ENCODE measurements at places on chromosomes 7 and 10.

DNA sequence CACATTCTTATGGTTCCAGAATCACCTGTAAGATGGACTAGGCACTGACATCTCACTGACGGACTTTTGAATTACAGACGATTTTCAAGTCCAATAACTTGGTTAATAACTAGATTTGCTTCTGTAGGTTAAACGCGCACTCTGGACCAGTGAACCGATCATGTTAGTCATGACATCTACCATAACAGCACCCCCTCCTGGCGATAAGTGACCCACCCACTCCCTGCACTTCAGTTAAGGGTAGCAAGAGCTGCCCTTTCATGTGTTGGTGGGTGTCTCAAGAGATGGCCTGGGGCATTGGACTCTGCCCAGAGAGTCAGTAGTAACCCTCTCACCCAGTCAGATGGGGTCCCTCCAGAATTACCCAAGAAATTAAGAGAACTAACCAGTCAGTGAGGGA, 12.9 kb downstream of the GRM8 start:
- DNase-seq = peak; percentile 6

DNA sequence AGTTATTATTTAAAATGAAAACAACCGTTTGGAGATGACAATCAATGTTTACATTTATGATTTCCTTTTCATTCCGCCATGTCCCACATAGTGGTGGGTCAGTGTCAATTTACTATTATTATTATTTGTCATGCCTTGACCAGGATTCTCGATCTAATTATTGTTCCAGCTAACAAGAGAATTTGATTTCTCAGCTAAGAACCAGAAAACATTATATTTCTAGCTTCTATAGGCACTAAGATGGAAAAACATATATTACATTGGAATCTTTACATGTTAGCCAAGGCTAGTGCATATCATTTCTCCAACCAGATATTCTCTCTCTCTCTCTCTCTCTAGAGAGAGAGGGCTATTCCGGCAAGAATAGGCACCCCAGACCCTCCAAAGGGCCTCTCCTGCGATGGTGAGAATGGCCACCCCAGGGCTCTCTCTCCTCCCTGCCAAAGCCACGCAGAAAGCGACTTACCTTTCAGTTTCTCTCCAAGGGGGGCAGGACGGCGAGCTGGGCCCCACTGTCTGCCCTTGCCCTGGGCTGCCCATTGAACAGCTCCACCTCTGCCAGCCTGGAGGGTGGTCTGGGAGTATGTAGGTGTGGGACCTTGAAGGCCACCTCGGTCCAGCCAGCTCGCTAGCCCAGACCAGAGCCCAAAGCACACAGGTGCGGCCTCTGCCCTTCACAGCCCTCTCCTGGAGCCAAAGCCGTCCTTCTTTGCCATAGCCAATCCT, 2.4 kb downstream of the HOXA3 start:
- DNase-seq = no peak

GRCh38 chr10:42640610-42641229, 2.4 kb upstream of the ZNF33B start:
- no peak for DNase-seq

DNA sequence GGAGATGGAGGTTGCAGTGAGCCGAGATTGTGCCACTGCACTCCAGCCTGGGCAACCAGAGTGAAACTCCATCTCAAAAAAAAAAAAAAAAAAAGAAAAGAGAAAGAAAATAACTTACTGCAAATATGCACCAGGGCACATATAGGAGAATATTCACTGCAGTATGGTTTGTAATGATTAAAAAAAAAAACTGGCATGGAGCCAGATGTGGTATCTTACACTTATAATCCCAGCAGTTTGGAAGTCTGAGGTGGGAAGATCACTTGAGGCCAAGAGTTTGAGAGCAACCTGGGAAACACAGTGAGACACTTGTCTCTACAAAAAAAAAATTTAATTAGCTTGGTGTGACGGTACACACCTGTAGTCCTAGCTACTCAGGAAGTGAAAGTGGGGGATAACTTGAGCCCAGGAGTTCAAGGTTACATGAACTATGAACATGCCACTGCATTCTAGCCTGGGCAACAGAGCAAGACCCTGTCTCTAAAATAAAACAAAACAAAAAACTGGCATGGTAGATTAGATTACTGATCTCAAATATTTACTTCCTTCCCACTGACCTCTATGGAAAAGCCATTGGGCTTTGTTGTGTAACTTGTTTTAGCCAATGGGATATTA, 85.6 kb downstream of the MICU1 start:
- no peak for DNase-seq

DNA sequence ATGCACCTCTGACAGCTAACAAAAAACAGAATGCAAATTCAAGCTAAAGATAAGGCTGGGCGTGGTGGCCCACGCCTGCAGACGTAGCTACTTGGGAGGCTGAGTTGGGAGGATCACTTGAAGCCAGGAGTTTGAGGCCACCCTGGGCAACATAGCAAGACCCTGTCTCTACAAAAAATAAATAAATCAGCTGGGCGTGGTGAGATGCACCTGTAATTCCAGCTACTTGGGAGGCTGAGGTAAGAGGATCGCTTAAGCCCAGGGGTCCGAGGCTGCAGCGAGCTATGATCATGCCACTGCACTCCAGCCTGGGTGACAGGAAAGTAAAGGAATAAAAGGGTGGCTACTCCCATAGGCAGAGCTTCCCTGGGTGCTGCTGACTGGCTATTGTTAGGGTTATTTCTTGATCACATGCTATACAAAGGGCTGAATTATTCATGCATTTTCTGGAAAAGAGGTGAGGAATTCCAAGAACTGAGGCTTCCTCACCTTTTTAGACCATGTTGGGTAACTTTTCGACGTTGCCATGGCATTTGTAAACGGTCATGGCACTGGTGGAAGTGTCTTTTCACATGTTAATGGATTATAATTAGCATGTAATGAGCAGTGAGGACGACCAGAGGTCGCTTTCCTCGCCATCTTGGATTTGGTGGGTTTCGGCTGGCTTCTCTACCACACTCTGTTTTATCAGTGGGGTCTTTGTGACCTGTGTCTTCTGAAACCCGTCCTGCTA, 6.9 kb upstream of the PSMG3 start:
- DNase-seq = no peak

DNA sequence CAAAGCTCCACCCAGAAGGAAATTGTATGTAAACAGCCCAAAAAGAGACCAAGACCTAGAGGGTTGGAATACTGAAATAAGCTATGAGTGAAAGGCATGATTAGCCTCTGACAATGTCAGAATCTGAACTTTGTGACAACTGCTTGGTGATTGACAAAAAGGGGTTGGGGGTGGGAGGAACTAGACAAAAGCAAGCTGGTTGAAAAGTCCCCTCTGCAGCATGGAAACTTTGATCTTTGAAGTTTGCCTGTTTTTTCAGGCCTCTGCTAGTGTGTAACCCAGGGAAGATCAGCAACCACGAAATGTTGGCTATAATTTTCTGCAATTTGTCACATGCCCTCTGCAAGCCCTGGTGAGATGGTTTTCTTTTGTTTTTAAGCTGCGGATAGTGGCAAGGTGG, 104.8 kb upstream of the SLC25A13 start:
- no peak for DNase-seq

- no peak for DNase-seq
Measured at GRCh38 chr7:20064181-20064970, 152.8 kb downstream of the MACC1 start.

GRCh38 chr7:116340201-116340847, 130.0 kb downstream of the TES start:
- DNase-seq = no peak

- no peak for DNase-seq
Measured at GRCh38 chr10:73494213-73494612, 1.6 kb downstream of the PPP3CB start.

DNA sequence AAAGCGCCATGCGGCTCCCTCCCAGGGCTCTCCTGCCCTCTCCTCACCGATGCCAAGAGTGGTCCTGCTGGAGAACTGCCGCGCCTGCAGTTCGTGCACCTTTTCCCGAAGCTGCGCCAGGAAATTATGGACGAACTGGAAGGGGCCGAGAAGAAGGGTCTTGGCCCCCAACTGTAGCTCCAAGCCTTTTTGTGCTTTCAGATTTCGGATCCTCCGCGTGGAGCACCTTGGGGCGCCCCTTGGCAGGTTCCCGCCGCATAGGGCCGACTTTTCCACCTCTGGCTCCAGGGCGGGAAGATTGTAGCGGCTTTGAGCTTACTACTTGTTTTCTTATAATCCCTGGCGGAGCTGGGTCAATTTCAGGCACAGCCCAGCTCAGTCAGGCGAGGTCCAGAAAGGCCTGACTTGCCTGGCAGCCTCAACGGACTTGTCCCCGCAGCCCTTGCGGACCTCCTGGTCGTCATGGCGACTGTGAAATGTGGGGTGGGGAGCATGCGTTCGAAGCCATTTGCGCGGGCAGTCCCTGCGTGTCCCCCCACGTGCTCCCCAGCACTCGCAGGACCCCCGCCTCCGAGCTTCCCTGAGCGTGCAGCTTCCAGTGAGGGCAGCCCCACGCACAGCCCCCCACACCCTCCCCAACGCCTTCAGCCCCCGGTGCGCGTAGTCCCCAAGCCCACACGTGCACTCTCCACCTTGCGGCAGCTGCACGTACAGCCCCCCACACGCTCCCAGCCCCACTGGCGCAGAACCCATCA, 129.9 kb downstream of the KBTBD2 start:
- no peak for DNase-seq

- DNase-seq = no peak
Measured at GRCh38 chr7:75619636-75620035, 119.1 kb downstream of the HIP1 start.

DNA sequence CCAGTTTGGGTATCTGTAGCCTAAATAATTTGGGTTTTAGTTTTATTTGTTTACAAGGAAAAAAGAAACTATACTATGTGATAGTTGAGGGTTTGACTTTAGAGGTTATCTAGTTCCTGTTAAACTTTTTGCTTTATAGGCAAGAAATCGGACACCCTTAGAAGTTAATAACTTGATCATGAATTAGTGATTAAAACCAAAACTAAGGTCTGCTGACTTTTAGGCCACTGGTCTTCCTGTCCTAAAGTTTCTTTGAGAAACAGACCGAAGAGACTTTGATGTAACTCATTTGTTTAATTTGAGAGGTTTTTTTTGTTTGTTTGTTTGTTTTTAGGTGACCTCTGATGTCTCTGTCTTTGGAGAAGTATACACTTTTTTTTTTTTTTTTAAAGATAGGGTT, 59.7 kb downstream of the PHTF2 start:
- no peak for DNase-seq

DNA sequence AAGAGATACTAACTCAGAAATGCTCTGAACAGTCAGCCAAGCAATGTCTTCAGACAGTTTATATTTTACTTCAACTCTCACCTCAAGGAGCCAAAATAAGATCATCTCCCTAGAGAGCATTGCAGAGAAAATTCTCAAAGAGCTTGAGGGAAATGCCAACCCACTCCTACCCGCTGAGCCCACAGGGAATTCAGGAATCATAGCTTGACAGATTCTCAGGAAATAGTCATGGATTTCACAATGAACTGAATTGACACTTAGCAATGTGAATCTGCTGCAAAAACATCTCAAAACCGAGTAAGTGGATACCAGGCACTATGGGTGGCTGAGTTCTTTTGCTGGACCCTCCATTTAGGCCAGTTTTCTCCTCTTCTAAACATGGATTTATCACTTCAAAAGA, 9.8 kb upstream of the PLAC9 start:
- DNase-seq = no peak

DNA sequence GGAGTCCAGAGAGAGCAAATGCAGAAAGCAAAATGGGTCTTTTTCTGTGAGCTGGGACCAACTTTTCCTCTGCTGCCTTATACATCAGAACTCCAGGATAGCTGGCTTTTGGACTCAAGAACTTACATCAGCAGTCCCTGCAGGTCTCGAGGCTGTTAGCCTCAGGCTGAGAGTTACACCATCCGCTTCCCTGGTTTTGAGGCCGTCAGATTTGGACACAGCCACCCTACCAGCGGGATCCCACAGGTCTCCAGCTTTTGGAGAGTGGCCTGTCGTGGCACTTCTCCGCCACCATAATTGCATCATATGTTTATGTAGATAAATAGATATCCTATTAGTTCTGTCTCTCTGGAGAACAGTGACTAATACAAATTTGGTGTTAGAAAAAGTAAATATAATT, 64.2 kb downstream of the TRIL start:
- DNase-seq = no peak

DNA sequence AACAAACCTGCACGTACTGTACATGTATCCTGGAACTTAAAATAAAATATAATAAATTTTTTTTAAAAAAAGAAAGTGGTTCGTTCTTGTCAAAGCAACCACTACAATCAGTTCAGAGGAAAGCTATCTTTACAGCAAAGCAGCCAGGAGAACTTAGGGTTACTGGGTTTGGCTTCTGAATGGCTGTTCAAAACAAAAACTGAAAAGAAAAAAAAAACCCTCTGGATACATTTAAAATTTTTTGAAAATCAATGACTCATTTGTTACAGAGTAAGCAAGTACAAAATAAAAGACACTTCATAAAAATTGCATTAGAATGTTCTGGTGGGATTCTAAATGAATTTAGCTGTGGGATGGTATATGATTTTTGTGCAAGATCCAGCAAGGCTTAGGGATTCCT, 28.6 kb upstream of the ADD3 start:
- DNase-seq = no peak

DNA sequence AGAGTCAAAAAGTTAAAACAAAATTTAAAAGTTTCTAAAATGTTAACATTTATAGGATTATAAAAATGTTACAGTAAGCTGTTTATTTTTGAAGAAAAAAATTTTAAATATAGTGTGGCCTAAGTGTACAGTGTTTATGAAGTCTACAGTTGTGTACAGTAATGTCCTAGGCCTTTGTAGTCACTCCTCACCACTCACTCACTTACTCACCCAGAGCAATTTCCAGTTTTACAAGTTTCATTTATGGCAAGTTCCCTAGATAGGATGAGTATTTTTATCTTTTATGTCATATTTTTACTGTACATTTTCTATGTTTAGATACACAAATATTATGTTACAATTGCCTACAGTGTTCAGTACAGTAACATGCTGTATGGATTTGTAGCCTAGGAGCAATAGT, 419.9 kb downstream of the ARL4A start:
- DNase-seq = no peak

GRCh38 chr10:132156382-132156781, 30.4 kb upstream of the DPYSL4 start:
- DNase-seq = no peak

GRCh38 chr10:116608686-116609594, 11.8 kb upstream of the PNLIPRP2 start:
- DNase-seq = no peak
